CD4-positive, alpha-beta T cell (primary cell): ENCODE measurements at places on chromosomes 16 and 17.

DNA sequence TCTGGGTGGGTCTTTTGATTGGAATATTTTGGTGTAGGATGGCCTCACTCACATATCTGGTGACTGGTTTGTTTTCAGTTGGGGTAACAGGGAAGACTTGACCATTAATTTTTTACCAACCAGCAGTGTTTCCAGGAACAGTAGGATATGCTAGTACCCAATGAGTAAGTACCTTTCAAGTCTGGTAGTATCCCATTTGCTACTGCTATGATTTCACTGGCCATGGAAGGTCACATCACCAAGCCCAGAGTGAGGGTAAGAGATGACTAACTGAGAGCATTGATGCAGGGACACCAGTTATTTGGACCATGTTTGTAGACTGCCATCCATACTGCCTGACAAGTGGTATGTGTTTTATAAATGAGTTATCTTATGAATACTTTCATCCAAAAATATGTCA lies 277.7 kb downstream of the MAP2K6 start:
- no peak for DNase-seq

DNA sequence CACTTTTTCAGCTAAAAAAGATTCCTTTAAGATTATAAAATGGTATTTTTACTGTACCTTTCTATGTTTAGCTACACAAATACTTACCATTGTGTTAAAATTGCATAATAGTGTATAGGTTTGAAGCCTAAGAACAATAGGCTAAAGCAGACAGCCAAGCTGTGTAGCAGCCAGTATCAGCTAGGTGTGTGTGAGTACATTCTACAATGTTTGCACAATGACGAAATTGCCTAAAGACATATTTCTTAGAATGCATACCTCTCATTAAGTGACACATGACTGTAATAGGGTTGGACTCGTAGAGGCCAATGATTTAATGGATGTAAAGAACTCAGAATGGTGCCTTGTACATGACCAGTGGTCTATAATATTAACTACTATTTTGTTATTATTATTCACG lies 1.9 kb upstream of the MT1B start:
- no peak for DNase-seq

- no peak for DNase-seq
These were observed 43.2 kb downstream of the GOSR1 start for GRCh38 chr17:30520436-30520835.

GRCh38 chr17:27862004-27862403 lies 31.2 kb downstream of the LYRM9 start:
- no peak for DNase-seq

DNA sequence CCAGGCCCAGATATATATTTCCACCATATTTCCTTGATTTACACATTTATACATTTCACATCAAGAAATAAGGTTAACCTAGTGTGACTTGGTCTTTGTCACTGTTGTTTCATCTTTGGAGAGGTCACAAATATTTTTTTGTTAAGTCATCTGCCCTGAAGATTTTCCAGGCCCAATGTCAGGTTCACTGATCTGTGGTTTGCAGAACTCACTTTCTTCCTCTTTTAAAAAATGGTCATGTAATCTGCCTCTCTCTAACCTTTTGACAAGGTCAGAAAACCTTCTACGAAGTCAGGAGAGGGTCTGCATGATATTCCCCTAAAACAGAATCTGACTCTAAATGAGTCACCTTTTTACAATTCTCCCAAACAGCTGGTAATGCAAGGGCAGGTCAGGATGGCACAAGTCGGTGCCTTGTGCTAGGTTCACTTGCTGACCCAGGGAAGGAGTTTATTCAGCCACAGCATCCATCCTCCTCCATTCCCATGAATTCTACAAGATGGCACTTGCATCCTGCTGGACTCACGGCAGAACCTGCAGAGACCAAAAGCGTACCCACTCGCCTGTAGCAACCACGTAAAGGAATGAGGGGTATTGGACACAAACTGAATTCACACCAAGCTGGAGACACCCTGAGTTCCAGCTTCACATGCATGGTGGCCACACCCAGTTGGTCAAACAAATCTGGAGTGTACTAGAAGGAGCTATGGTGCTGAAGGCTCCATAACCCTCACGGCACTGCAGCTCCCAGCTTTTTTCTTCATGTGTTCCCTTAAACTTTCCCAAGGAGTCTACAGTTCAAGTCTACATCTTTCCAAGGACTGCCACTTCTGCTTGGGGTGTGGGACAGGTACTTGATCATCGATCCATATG lies 1.6 kb upstream of the KIAA0513 start:
- DNase-seq: no peak

- DNase-seq: no peak
These were observed 23.5 kb downstream of the COX10 start for GRCh38 chr17:14092808-14093207.

GRCh38 chr16:82152196-82152595 lies 17.8 kb downstream of the MPHOSPH6 start:
- DNase-seq: no peak

DNA sequence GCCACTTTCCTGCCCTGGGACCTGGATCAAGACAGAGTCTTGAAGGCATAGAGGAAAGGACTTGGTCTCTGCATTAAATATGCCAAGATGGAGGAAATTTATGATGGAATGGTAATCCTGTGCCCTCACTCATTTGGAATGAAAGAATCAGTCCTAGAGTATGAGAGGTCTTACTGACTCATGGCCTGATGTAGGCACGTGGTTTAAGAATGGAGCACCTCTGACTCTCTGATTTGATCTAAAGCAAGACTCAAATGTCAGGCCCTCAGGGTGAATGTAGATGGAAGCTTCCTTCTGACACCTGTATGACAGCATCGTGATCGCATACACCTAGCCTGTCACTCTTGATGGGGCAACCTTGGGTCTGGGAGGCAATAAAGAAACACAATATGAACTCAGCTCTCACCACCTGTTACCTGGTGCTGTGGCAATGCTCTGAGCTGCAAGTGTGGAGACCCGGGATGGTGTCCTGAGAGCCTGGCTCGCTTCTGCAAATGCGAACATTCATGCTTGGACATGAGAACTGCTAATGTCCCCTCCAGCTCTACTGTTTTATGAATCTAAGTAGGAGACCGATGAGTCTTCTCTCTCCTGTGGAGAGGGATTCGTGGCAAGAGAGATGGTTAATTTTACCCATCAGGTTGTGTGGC lies 229.9 kb downstream of the ABCC12 start:
- DNase-seq: no peak

DNA sequence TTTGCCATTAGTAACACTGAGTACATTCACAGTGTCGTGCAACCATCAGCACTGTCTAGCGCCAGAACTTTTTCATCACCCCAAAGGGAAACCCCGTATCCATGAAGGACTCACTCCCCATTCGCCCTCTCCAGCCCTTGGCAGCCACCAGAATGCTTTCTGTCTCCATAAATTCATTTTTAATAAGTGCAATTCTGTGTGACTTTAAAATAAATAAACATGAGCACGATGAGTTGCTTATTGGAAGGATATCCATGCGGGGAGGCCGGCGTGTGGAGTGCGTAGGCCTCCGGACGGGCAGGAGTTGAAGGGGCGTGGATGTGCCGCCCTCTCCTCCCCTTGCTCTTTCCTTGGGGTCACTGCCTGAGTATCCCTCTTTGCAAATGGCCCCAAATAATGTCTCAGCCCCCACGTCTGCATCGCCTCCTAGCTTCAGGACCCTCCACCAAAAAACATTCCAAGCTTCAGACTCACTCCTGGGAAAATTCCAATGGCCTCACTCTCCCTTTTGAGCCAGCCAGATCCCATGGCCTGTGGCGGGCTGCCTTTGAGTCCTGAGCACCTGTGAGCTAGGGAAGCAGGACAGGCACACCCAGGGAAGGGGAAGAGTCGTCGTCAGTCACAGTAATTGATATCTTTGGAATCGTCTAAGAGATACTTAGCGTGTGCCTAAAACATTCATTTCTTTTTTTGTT lies 306.3 kb downstream of the SEC14L1 start:
- no peak for DNase-seq

GRCh38 chr17:75695141-75695829 lies 26.0 kb upstream of the ITGB4 start:
- no peak for DNase-seq

DNA sequence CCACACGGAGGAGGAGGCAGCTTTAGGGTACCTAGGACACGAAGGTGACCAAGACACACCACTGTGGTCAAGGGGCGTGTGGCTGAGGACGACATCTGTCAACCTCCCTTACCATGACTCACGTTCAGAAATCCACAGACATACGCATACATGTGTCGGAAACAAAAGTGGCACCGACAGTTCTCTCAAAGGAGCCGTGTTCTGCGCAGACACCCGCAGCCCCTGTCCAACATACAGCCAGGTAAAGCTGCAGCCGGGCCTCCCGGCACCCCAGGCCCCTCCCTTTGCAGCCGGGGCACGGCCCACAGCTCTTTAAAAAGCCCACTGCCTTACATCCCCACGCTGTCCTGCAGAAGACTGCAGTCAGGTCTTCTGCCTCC lies 40.5 kb upstream of the KLHDC4 start:
- DNase-seq: no peak

DNA sequence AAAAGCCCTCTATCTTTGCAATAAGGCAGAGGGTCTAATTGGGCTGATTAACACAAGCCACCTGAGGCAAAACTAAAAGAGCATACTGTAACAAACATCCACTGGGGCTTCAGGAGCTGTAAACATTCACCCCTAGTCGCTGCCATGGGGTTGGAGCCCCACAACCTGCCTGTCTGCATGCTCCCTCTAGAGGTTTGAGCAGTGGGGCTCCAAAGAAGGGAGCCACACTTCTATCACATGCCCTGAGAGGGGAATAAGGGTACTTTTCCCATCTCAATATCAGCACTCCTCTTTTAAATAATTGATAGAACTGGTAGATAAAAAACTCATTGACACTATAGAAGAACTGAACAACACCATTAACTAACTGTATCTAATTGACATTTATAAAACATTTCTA lies 130.1 kb upstream of the COX10 start:
- DNase-seq: no peak

GRCh38 chr16:22625967-22626366 lies 115.3 kb downstream of the NPIPB5 start:
- no peak for DNase-seq

GRCh38 chr17:33753452-33753851 lies 460.4 kb upstream of the ASIC2 start:
- DNase-seq: no peak

- no peak for DNase-seq
These were observed 65.7 kb upstream of the KSR1 start for GRCh38 chr17:27390540-27390939.

- peak; percentile 66 for DNase-seq
These were observed 17.8 kb downstream of the GJD3 start for GRCh38 chr17:40346765-40347158.

GRCh38 chr17:6035801-6036394 lies 34.3 kb upstream of the WSCD1 start:
- no peak for DNase-seq

DNA sequence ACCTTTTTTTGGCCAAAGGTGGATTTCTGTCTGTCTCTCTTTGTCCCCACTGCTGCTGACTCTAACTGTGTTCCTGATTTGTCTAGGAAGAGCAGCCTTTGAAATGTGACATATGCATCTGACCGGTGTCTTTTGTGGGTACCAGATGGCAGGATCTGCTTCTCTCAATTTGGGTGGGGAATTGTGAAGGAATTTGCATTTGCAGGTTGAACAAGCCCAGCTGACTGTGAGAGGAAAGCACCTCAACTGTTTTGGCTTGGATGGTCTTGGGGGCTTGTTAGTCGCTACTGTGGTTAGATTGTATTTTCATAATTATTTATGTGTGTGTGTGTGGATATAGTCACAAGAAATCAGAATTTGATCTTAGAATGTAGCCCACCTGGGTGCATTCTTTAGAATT lies 37.7 kb upstream of the LCMT1 start:
- no peak for DNase-seq

- no peak for DNase-seq
These were observed 30.2 kb downstream of the TENT4B start for GRCh38 chr16:50183316-50183715.

- DNase-seq: no peak
These were observed 10.4 kb upstream of the CUEDC1 start for GRCh38 chr17:57965521-57966160.

DNA sequence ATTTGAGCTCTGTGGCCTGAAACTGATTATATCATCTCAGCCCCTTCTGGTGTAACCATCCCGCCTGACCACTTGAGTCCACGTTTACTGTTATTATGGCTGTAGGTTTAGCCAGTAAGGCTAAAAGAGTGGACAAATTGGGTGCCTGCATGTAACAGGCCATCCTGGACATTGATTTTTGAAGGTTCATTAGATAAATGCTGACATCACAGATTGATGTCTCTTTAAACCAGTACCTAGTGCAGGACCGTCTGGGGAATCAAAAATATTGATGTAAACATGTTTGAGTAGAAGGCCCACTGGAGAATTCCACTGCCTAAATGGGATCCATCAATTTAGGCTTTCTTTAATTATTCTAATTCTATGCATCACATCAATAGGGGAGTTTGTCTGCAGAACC lies 215.1 kb downstream of the IRX3 start:
- DNase-seq: no peak

DNA sequence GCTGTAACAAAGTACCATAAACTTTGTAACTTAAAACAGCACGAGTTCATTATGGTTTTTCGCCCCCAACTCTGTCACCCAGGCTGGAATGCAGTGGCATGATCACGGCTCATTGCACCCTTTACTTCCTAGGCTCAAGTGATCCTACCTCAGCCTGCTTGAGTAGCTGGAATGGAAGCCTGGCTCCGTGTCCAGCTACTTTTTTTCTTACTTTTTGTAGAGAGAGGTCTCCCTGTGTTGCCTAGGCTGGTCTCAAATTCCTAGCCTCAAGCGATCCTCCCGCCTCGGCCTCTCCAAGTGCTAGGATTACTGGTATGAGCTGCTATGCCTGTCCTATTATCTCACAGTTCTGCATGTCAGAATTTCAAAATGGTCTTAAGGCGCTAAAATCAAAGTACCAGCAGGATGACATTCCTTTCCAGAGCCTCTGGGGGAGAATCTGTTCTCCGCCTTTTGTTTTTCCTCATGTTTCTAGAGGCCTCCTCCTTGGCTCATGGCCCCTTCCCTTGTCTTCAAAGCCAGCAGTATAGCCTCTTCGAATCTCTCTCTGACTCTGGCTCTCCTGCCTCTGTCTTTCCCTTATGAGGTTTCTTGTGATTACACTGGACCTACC lies 10.1 kb upstream of the PRM1 start:
- DNase-seq: no peak

GRCh38 chr17:68197997-68198930 lies 49.6 kb upstream of the AMZ2 start:
- no peak for DNase-seq

- DNase-seq: no peak
These were observed 20.8 kb downstream of the GOSR2 start for GRCh38 chr17:46943501-46944393.

- no peak for DNase-seq
These were observed 949 bp upstream of the SPAG7 start for GRCh38 chr17:4968486-4969046.
